Large intestine (tissue), 12 donors: ENCODE measurements at places on chromosomes 11 and 22.

GRCh38 chr11:35971841-35972422 lies 28.1 kb downstream of the LDLRAD3 start:
- DNase-seq, result no peak

- no peak for DNase-seq
Measured at GRCh38 chr11:102320679-102321078, 3.4 kb downstream of the BIRC3 start.

GRCh38 chr11:297586-298405 lies 1.5 kb downstream of the IFITM5 start:
- no peak for DNase-seq

- DNase-seq, result no peak
Measured at GRCh38 chr22:19174106-19175025, 4.2 kb downstream of the SLC25A1 start.

DNA sequence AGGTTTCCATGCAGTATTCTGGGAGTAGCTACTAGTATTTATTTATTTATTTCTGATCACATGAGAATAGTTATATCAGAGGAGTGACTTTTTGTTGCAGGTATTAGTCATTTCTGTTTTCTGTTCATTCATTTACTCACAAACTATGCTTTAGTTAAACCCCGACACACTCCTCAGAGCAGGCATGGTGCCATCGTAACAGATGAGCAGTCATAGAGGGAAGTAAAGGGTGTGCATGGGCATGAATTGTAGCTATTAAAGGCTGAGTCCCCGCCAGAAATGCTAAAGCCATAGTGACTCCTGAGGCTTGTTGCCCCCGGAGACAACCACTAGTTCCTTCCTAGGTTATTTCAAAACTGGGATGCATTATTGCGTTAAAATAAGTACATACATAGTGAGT lies 10.6 kb downstream of the JHY start:
- DNase-seq, result no peak

GRCh38 chr22:16717699-16718558 lies 107.3 kb downstream of the XKR3 start:
- DNase-seq, result no peak

DNA sequence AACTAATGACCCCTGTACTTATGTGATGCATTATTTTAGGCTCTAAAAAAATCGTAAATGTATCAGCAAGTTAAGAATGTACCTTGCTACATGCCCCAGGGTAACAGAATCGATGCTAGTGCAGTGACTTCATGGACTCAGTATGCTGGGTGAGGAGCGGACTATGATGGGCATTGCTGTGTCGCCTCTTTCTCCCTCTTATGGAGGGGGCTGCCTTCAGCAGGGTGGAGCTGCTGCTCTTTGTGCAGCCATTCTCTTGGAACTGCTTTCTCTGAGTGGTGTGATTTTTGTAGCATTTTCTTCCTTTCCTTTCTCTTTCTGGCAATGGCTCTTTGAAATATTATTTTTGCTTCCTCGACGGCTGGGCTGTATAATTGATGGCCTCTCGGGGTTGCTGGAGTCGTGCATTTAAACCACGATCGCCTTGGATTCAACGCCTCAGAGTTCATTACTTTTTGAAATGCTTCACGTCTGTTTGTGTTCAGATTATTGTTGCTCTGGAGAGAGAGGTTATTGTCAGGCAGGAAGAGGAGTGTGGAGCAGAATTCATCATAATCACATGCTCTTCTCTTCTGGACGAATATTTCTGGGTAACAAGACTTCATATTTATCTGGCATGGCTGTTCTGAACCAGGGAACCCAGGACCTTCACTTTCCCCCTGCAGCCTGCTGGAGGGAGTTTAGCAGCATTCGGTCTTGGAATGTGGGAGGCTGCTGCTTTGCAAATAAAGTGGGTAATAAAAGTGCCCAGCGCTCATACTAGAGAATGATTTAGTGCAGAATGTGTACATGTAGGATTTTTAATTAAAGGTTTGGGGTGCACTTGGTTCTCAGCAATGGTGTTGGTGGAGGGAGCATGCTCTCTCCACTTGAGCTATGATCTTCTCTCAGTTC lies 804.2 kb downstream of the NTM start:
- no peak for DNase-seq

DNA sequence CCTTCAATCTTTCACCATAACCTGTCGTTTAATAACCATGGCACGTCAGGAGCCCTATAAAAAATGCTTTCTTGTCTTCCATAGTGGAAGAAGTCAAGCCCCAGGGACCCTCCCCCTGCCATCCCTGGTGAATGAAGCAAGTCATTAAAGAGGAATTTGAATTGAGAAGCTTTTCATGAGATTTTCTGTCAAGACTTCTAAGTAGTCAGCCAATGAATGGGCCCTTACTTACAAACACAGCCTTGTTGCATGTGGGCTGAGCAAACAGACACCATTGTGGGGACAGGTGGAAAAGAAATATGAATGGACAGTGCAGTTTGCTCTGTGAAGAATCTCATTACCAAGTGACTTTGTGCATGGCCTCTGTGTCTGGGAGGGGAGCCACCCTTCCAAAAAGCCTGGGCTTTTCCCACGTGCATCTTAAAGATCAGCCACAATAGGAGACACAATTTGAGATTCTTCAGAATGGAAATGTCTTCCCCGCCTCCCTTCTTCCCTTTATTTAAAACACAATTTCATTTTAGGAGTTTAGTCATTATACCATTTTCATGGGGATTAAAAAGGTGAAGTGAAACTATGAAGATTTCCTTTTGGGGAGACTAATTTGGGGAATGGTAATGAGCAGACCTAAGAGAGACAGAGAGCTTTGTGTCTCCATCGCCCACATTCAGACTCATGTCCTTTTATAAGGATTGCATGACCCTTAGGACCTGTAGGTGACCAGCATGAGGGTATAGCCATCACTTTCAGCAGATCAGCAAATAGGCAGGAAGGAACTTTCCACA lies 152.0 kb downstream of the LRRC4C start:
- DNase-seq, result no peak
